Activated CD8-positive, alpha-beta memory T cell treated with anti-CD3 and anti-CD28 coated beads, Interleukin-2, amount 10 ng/mL, durations not matched to agents 7 days and 5 days (primary cell): ENCODE measurements at places on chromosomes 2 and 18. TPM values are rescaled to one million over a fixed set of nuclear protein-coding genes. Genes with fewer than 3 reads are reported as not detected.

The EMILIN1 gene
- total RNA-seq, result 0.75 TPM

DNA sequence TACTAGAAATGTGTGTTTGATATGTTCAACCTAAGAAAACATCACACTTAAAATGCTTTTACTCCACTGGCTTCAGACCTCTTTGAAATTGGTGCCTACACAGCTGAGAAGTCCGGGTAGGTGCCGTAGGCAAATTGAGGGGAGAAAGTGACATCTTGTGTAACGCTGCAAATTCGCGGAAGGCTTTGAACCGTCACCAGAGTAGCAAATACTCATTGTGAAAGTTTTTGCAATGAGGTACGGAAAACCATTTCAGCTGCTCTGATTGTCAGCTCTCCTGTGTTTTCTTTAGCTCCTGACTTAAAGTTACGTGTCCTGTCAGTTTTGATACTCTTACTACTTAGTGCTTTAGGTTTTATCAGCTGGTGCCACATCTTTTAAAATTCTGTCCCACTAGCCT lies 224.5 kb downstream of the FAM210A start:
- peak; percentile 73 for DNase-seq

GRCh38 chr2:27370816-27371620 lies 602 bp downstream of the SNX17 start:
- peak; percentile 63 for DNase-seq

GRCh38 chr18:48552130-48552529 lies 13.3 kb downstream of the CTIF start:
- no peak for DNase-seq

DNA sequence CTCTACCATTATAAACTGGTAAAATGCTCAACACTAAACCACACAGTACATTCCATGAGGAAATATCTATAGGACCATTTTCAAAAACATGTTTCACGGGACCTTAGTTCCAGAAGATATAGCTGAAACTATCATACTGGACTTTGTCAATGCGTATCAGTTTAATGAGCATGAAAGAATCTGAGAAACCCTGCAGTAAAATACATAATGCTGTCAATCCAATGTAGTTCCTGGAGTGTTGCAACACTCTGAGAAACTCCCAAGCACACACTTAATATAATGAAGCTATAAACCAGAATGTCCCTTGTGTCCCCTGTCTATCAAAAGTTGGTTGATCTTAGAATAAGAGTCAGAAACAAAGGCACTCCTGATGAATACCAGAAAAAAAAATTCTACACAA lies 16.2 kb downstream of the IWS1 start:
- DNase-seq, result no peak

The SLC4A1AP gene
- total RNA-seq, result 28.2 TPM

- DNase-seq, result no peak
Observed at GRCh38 chr2:121279476-121280220, 5.4 kb downstream of the TFCP2L1 start.

The UGT1A3 gene
- total RNA-seq, result not detected

The GLB1L gene
- total RNA-seq, result 4.9 TPM

DNA sequence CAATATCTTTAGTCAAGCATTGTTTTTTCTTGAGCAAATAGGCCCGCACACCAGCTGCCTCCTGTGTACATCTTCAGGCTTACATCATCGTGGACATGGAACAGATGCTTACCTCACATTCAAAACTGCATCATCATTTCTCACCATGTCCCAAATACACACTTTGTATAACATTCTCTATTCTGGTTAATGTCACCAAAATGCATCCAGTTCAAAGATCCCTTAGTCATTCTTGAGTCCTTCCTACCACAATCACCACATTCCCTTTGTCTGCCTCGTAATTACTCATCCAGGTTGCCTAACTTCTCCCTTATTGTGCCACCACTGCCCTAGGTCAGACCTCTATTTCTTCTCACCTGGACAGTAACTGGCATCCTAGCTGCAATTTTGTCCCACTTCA lies 373.7 kb upstream of the GALNT5 start:
- DNase-seq, result no peak

- no peak for DNase-seq
Observed at GRCh38 chr2:181810823-181811695, 80.5 kb upstream of the ITPRID2 start.

- no peak for DNase-seq
Observed at GRCh38 chr18:21361307-21361880, 119.4 kb downstream of the GREB1L start.

DNA sequence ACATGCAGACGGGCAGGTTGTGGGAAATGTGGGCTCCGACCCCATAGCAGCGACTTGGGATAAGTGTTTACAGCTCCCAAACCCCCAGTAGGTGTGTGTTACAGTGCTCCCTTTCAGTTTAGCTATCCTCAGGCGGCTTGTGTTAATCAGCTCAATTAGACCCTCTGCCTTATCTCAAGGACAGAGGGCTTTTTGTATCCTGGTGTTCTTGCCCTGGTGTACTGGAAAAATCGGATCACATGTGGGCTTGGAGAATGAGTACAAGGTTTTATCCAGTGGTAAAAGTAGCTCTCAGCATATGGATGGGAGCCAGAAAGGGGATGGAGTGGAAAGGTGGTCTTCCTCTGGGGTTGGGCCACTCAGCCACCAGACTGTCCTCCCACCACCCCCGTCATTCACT lies 264.7 kb upstream of the SYT4 start:
- no peak for DNase-seq

The FSIP2 gene
- 0.09 TPM for total RNA-seq

The BCL11A gene
- not detected for total RNA-seq

The HOXD1 gene
- not detected for total RNA-seq

The ZNF519 gene
- total RNA-seq, result 32.9 TPM

- DNase-seq, result no peak
Observed at GRCh38 chr18:66999003-66999402, 395.1 kb upstream of the CDH19 start.

The ABHD1 gene
- total RNA-seq, result 0.21 TPM

DNA sequence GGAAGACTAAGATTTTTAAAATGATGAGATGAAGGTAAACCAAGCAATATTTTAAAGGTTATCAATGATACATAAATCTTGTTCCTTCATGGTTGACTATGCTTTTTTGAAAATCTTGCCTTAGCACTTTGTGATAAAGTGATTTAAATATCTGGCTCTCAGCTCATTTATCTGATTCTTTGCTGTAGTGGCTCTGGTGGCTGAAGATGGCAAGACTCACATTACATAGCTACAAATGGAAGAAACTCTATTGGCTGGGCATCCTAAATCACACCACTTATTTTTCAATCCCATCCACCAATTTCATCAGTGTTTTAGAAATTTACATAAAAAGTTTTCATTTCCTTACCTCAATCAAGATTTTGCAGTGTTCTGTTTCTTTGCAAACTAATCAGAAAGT lies 16.6 kb upstream of the APCDD1 start:
- DNase-seq, result no peak

The GRP gene
- not detected for total RNA-seq

The DNAH7 gene
- not detected for total RNA-seq

DNA sequence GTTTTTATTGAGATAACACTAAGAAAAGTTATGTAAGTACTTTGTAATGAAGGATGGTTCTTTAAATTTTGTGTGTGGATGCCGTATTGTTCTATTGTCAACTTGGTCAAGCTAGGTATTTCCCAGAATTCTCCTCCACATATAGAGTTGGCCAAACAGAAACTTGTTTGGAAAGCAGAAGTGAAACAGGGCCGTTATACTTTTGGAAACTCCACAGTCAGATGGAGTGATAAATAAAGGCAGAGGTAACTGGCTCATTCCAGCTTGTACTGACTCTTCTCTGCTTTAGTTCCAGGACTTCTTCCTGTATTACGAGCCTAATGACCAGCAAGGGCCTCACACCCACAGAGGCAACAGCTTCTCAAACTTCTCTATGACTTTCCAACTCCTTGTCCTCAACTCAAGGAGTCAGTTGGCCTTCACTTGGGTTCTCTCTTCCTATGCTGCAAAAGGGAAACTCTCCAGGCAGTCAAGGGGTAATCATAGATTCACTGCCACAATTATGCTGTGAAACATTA lies 16.4 kb upstream of the STARD7 start:
- DNase-seq, result no peak

The SLC5A7 gene
- not detected for total RNA-seq

- DNase-seq, result no peak
Observed at GRCh38 chr2:66566726-66567399, 131.9 kb downstream of the MEIS1 start.

The NAT8 gene
- not detected for total RNA-seq

- DNase-seq, result peak; percentile 46
Observed at GRCh38 chr2:110157153-110157793, 41.7 kb upstream of the MALL start.

- DNase-seq, result no peak
Observed at GRCh38 chr18:73711256-73711655, 436.4 kb downstream of the FBXO15 start.

The RIT2 gene
- not detected for total RNA-seq

The MPP4 gene
- not detected for total RNA-seq

The DUSP2 gene
- 32.0 TPM for total RNA-seq

GRCh38 chr2:182522972-182523473 lies 96.2 kb upstream of the PDE1A start:
- no peak for DNase-seq

DNA sequence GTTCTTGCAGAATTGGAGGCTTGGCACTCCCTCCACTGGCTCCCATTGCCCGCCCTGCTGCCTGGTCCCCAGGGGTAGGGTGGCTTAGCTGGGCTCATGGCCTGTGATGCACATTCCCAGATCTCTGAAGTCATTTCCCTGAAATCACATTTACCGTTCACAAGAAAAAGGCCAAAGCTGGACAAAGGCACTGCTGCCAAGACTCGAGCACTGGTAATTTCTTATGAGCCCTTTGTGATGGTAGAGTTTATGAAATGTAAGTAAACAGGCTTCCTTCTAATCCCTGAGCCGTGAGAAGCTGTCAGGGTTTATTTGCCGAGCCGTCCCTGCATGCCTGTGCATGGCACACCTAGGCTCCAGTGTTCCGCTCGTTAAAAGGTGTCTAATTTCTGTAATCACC lies 247.2 kb upstream of the EPAS1 start:
- no peak for DNase-seq

The LCT gene
- 0.56 TPM for total RNA-seq

GRCh38 chr2:47206181-47206580 lies 51.1 kb upstream of the STPG4 start:
- DNase-seq, result no peak

DNA sequence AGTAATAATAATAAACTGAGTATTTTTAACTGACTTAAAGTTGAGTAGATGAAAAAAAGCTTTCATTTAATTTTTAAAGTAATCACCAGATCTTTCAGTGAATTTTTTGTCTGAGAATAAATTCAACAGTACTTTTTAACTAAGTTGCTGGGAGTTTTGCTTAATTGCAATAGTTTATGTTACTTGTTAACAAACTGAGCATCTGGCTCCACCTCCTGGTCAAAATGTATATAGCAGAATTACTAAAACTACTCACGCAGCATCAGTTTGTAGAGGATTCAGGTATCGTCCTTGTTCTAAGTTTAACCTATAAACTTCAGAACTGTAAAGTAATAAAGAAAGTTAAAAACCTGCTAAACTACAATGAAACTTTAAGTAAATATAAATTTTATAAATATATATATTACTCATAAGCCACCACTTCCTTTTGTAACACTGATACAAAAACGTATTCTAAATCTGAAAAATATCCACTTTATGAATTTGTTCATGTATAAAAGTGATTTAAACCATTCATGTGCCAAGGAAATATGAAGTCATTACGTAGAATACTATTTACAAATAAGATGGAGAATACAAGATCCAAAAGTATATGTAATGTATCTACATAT lies 21.3 kb downstream of the NOL10 start:
- DNase-seq, result no peak

The SETBP1 gene
- total RNA-seq, result 25.2 TPM

The MSH6 gene
- 103 TPM for total RNA-seq

The ETAA1 gene
- 10.7 TPM for total RNA-seq

- no peak for DNase-seq
Observed at GRCh38 chr2:111117598-111118480, 2.9 kb upstream of the BCL2L11 start.

DNA sequence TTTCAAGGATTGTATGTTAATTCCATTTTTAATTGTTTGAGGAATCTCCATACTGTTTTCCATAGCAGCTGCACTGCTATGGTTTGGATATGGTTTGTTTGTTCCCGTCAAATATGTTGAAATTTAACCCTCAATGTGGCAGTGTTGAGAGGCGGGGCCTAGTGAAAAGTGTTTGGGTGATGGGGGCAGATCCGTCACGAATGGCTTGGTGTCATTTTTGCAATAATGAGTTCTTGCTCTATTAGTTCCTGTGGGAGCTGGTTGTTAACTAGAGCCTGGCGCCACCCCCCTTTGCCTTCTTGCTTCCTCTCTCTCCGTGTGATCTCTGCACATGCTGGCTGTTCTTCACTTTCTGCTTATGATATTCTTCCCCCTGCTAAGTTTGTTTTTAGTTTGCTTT lies 71.4 kb upstream of the LDLRAD4 start:
- DNase-seq, result no peak

The BCL2L11 gene
- total RNA-seq, result 46.8 TPM

- DNase-seq, result no peak
Observed at GRCh38 chr2:143142598-143142997, 13.4 kb downstream of the ARHGAP15 start.

DNA sequence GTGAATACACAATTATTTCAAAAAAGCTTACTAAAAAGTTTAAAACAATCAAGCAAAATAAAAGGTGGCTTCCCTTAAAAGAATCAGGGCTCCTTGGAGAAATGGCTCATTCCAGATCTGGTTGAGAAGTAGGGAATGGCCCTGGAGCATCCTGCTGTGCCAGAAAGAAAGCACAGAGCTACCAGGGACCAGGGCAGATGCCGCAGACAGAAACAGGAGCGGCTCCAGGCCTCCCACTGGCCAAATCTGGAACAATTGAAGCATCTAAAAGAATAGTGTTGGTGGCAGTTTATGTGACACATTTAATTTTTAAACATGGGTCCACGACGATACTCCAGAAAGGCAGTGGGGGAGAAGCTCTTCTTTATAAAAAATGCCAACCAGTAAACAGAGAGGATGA lies 75.5 kb downstream of the GBX2 start:
- no peak for DNase-seq
